Stimulated activated CD4-positive, alpha-beta T cell treated with anti-CD3 and anti-CD28 coated beads, TNF-alpha, amount 100 ng/mL, for 4 hours (primary cell): ENCODE measurements at places on chromosomes 5 and 9.

GRCh38 chr9:110283751-110284150 is 27.4 kb upstream of the TXN start:
- DNase-seq = no peak

DNA sequence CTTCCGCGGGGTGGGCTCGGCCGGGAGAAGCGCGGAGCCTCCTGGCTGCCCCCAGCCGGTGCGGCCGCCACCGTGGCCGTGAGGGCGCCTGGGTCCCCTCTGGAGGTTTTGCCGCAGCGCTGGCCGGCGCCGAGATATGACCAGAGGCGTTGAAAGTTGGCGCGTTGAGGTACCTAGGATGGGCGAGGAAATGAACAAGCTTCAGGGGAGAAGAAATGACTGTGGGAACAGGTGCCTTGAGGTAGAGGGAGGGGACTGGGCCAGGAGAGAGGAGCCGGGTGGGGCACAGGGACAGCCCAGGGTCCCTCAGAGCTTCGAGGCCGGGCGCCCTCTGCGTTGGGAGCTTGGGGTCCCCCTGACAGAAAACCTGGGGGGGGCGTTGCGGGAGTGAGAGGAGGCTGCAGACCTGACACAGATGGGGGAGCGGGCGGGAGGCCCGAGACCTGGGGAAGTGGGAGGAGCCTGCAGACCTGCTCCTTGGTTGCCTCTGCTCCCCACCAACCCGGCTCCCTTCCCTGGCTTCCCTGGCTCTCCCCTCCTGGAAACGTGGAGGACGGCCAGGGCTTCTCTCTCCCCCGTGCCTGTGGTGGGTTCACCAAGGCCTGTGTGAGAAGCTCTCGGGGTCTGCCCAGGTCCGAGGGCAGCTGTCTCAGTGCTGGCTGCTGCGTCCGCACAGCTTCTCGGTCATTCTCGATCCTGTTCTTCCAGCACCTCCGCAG is 14.2 kb downstream of the RABL6 start:
- no peak for DNase-seq

GRCh38 chr9:19231126-19231903 is 822 bp downstream of the DENND4C start:
- DNase-seq = no peak

GRCh38 chr5:40904205-40904993 is 4.9 kb upstream of the C7 start:
- no peak for DNase-seq

DNA sequence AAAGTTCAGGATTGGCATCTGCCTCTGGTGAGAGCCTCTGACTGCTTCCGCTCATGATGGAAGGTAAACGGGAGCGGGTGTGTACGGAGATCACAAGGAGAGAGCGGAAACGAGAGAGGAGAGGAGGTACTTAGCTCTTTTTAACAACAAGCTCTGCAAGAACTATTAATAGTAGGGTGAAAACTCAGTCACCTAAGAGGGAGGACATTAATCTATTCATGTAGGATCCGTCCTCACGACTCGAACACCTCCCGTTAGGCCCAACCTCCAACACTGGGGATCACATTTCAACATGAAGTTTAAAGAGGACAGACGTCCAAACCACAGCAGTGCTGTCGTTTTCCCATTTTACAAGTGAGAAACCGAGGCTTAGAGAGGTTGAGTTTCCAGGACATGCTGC is 173.7 kb downstream of the SLC28A3 start:
- no peak for DNase-seq

GRCh38 chr9:35452481-35452880 is 37.4 kb upstream of the RUSC2 start:
- no peak for DNase-seq

DNA sequence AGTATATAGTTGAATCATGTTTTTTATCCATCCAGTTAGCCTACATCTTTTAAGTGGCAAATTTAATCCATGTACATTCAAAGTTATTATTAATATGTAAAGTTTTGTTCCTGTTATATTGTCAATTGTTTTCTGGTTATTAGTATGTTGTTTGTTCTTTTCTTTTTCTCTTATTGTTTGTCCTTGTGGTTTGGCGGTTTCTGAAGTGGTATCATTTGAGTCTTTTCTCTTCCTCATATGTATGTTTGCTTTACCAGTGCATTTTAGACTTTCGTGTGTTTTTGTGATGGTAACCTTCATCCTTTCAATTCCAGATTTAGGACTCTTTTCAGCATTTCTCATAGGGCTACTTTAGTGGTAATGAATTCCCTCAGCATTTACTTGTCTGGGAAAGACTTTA is 130.4 kb upstream of the RFX3 start:
- no peak for DNase-seq

DNA sequence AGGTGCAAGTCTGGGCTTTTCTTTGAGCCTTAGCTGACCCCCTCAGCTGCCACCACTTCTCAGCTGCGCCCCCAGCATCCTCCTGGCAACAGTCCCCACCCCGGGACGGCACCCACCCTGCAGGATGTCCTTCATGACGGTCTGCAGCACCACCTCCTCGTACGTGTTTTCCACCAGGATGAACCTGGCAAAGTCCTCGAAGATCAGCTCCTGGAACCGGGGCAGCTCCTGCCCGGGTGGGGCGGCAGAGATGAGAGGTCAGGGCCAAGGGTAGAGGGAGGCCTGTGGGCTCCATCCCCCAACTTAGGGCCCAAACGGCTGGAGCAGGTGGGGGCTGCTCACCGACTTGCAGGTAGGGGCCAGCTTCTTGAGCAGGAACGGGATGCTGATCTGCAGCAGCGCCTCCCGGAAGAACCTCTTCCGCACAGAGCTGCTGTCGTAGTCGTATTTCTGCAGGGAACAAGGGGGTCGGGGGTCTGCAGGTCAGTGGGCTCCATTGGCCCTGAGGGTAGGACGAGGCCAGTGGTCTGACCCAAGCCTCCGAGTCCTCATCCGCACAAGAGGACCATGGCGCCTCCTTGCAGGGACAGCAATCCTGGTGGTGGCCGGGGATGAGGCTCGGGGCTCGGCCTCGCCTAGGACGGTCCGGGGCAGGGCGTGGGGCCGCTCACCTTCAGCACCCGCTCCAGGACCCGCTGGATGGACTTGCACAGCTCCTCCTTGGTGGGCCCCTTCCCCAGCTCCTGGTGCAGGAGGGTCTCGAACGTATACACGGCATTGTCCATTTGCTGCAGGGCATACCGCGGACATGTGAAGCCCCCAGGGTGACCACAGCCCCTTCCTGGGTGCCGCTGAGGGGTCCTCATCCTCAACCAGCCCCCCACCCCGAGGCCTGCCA is 56.7 kb downstream of the LRSAM1 start:
- no peak for DNase-seq

- DNase-seq = no peak
Observed at GRCh38 chr9:88319936-88320747, 68.1 kb upstream of the SPIN1 start.

DNA sequence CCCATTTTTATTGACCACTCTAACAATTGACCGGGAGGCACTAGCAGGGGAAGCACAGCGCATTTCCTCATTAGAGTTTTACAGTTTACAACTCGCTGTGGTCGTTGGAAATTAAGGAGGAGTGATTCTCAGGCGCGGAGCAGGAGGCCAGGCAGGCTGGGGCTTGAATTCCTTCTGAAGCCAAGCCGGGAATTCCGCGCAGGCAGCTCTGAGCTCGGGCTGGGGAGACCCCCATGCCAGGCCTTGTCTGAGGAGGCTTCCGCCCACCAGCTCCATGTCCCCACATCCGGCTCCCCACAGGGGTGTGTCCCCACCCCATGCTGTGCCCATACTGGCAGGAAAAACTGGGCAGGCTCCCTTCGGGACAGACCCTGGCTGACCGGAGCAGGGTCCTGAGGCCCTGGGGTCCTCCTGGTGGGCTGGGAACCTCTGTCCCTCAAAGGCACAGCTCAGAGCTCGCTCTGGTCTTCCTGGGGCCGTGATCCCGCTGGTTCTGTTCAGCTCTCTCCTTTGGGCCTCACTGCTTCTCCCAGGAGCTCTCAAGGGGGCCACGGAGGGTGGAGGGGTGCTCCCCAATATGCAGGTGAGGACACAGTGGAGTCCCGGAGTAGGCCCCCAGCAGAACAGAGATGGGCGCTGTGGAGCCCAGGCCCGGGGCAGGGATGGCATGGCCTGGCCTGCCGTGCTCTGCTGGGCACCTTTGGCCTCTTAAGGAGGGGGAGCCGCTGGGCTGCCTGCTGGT is 1.3 kb upstream of the NRARP start:
- no peak for DNase-seq

GRCh38 chr5:87061046-87061445 is 206.6 kb upstream of the RASA1 start:
- DNase-seq = no peak

DNA sequence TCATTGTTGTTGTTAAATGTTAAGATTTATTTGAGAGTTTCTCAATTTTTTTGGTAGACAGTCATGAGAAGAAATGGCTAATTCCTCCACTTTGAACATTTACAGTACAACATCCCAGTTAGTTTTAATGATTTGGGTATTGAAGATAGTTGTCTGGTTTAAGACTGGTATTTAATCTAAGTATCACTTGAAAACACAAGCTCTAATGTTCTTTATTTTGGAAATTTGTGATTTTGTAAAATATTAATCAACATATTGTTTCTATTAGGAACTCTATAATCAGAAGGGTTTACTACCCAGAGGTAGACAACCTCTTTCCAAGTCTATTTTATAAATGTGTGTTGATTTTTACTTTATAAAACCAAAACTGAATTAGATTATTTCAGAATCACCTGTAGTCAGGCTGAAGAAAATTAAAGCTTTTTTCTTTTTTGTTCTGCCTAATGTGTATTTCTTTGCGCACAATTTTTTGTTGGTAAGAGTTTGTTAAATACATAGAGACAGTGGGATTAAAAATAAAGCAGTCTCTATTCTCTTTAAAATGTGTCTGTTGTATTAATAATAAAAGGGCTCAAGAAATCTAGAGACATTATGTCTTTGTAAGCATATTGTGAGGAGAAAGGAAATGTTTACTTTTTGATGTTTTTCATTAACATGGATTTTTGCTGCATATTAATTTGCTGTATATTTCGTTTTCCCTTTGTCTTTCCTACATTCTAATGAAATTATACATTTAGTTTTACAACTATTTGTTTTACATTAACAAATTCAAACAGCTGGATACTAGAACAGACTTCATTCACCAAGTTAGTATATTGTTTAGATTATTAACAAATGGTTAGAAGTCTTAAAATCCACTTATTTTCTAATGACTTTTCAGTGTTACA is 3.9 kb upstream of the PURA start:
- no peak for DNase-seq

GRCh38 chr5:111507276-111507675 is 5.1 kb downstream of the STARD4 start:
- no peak for DNase-seq

GRCh38 chr5:82622711-82623514 is 344.8 kb upstream of the RPS23 start:
- no peak for DNase-seq

DNA sequence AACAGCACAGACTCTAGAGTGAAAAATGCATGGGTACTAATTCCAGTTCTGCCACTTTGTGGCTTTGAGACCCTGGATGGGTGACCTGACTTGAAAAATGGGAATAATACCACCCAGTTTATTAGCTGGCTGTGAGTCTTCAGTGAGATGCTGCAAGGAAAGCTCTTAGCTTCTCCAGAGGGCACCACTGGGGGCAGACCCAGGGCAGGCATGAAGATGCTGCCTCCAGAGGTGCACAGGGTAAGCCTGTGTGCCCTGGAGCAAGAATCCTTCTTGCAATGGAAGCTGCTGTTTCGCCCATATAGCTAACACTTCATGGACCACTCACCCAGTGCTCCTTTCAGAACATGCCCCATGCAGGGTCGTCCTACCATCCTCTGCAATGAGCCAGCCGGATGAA is 75.7 kb downstream of the C5orf15 start:
- DNase-seq = no peak

GRCh38 chr9:27939186-27939585 is 365.9 kb upstream of the C9orf72 start:
- DNase-seq = no peak

- DNase-seq = no peak
Observed at GRCh38 chr9:130240410-130241197, 25.0 kb upstream of the HMCN2 start.
